ENCODE measurements at places on chromosomes 4 and X.

DNA sequence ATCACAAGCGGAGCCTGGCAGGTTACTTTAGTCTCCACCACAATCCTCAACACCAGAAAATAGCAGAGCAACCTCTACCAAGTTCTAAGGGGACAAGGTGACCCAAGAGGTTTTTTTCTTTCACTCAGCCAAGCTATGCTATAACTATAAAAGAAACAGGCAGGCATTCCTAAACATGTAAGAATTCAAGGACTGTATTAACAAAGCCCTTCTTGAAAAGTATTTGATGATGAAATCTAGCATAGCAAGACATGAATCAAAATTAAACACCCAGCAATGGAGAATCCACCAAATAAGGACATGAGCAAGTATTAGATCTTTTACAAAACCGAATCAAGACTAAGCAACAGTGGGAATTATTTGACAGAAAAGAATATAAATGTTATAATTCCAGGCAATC is 25.7 kb upstream of the C1QTNF7 start:
- no peak for DNase-seq

DNA sequence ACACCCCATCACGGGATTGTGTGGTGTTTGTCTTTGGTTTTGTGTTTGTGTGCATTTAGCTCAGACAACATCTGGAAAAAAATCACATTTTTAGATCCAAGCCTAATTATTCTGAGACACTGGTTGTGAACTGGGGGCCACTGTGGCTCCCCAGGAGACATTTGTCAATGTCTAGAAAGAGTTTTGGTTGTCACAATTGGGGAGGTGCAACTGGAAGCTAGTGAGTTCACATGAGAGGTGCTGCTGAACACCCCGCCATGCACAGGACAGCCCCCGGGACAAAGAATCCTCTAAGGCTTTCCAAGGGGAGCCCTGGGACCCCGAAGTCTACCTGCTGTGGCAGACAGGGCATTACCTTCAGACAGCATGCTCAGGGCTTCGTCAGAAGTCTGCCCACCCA is 26.5 kb downstream of the GPR143 start:
- no peak for DNase-seq

DNA sequence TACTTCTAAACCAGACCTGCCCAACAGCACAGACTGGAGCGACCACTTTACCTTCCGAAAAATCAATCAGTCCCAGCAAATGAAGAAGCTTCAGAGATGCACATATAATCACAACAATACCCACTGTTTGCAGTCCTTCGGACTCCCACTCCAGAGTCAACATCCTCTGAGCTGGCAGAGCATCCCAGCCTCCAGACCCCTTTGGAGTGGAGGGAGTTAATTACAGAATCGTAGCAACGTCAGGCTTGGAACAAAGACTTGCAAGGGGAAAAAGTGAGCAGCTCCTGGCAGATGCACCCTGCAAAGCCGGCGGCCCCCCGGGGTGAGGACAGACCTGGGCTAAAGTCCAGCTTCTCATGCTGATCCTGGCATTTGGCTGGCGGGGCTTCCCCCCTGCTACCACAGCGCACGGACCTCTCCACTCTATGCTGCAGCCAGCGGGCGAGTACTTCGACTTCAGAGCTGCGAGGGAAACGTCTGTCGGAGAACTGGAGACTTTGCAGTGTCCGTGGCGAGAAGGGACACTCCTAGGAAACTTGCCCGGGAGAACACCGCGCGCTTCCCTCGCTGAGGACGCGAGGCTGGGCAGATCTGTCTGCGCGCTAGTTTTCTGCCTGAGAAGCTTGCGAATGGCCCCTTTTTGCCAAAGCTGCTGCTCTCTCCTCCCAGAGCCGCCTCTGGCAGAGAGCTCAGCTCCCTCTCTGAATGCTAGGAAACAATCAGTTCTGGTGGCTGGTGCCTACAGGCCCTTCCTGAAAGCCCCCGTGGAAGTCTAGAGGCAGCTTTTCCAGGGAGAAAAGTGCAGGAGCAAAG is 283.7 kb downstream of the PACRGL start:
- DNase-seq: no peak

- no peak for DNase-seq
Observed at GRCh38 chr4:40140196-40140595, 56.6 kb upstream of the RHOH start.

GRCh38 chr4:87005690-87006425 is 71.0 kb downstream of the AFF1 start:
- peak; percentile 36 for DNase-seq

- no peak for DNase-seq
Observed at GRCh38 chrX:150361070-150361776, 1.9 kb upstream of the MAMLD1 start.

- peak; percentile 29 for DNase-seq
Observed at GRCh38 chr4:47032405-47033106, 1.2 kb downstream of the GABRB1 start.

GRCh38 chr4:128232719-128233118 is 54.9 kb downstream of the PGRMC2 start:
- no peak for DNase-seq

All from NCI-H748 treated with DMSO at 0.1 percent for 48 hours (cell line).